ENCODE measurements at places on chromosomes 5 and 9.

GRCh38 chr5:118397236-118397635 is 591.1 kb downstream of the DTWD2 start:
- no peak for DNase-seq

- no peak for DNase-seq
Observed at GRCh38 chr5:102720969-102721368, 34.1 kb upstream of the PAM start.

DNA sequence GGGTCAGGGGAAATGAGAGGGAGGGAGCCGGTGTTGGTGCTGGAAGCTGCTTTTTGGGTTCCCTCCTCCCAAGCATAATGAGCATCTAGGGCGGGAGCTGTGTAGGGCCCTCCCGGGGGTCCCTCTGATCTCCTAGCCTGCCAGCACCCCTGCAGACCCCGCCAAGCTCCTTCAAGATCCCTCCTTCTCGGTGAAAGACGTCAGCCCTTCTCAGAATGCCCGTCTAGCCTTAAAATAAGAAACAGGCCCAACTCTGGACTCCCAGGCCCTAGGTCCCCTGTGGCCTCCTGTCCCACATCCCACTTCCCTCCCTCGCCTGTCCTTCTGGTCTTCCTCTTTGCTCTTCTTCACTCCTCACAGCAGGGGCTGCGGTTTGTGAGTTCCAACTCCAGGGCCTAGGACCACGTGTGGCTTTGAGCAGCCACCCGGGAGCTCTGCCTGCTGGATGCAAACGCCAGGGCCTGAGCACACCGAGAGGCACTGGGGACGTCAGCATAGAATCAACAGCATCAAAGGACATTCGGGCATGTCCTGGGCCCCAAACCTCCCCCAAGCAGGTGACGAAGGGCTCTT is 8.8 kb upstream of the SCGB3A1 start:
- DNase-seq = no peak

DNA sequence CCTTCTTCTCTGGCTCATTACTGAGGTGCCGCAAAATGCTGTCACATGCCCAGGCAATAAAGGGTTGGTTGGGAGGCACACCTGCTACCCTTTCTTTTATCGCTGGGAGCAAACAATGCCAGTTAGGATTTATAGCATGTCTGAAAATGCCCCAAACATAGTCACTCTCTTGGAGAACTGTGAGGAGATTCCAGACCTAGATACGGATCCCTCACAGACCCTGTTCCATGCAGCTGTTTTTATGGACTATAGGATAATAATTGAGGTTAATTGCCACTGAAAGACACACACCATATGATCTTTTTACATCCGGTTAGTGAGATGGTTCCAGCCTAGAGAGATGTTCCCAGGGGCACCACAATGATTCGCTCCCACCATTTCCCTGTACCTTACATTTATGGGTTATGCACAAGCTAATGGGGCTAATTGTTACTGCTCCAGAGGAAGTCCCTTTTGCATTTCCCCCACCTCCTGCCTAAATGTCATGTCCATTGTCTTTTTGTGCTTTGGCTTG is 318.1 kb downstream of the PIK3R1 start:
- no peak for DNase-seq

DNA sequence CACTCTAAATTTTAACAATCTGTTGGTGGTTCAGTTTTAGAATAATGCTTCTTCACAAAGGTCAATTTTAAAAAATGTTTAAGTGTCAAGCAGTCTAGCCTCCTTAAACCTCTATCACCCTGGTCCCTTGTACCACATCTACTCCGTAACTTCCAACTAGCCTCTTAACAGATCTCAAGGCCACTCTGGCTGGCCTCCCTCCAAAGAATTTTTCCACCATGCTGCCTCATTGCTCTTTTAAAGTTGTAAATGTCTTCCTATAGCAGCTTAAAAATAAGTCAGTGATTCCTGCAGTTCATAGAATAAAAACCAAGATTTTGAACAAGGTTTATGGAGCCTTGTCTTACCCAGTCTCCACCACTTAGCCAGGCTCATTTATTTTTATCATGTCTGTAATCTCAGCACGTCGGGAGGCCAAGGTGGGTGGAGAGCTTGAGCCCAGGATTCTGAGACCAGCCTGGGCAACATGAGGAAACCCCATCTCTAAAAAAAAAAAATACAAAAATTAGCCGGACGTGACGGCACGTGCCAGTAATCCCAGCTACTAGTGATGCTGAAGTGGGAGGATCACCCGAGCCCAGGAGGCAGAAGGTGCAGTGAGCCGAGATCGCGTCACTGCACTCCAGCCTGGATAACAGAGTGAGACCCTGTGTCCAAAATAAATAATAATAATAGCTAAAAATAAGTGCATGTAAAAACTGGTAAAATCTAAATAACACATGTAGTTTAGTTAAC is 924.9 kb upstream of the DMAC1 start:
- DNase-seq = no peak

DNA sequence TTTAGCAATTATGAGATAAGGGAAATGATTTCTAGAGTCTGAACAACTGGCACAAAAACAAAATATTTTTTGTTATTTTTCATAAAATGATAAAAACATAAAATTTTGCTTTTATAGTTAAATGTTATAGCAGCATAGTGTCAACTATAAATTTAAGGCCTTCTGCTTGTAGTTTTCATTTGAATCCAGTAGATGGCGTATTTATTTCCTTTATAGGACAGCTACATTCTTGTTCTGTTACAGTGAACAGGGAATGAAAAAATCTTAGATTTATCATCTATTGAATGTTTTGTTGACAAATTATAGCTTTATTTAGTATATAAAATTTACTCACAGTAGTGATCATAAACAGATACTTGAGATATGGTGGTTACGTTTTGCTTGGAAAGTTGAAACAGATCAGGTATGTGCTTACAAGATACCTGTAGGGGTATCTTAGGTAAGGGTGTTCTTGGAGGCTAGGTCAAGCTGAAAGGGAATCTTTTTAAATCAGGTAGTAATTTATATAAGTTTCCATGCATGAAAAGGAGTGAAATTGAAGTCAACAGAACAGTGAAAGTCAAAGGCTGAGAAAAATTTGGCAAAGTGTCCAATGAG is 239.3 kb upstream of the GRIN3A start:
- no peak for DNase-seq

DNA sequence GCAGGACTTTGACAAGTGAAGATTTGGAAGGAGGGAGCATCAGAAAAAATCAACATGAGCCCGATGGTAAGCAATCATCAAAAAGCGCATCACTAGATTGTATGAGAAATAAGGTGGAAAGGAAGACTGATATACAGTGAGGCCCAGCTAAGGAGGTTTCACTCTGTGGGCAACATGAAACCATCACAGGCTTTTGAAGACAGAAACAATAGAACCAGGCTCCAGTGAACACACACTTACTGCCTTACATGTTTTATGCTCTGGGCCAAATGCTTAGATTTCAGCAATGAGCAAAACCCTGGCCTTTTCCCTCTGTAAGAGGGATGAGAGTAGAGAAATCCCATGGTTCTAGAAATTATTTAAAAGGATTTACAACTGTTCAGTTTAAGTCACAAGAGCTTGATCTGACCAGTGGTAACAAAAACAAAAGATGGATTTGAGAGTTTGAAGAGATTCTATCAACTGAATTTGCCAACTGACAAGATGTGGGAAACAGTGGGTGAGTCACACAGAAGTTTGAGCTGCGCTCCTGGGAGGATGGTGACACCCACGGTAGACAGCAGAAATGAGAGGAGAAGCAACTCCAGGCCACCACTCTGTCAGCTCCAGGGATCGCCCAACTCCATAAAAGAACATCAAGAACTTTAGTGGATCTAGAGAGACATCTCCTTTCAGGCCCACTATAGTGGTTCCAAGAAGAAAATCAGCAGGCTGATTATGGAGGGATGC is 261.8 kb downstream of the MCTP1 start:
- DNase-seq = no peak

- DNase-seq = no peak
Observed at GRCh38 chr5:15752663-15753285, 252.8 kb downstream of the FBXL7 start.

DNA sequence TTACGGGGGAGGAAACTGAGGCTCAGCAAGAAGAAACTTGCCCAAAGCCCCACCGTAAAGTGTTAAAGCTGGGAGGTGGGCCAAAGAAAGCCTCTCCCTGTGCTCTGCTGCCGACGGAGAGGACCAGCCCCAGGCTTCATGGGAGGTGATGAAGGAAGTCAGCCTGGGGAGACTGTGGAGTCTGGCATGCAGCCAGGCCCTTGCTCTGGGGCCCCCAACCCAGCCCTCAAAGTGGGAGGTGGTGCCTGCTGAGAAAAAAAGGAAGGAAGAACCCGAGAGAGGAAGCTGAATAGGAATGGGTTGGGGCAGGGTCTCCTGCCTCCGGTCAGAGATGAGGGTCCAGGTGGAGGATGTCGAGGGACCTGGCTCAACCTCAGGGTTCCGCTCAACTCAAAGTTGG is 3.8 kb downstream of the RNF44 start:
- DNase-seq = no peak

DNA sequence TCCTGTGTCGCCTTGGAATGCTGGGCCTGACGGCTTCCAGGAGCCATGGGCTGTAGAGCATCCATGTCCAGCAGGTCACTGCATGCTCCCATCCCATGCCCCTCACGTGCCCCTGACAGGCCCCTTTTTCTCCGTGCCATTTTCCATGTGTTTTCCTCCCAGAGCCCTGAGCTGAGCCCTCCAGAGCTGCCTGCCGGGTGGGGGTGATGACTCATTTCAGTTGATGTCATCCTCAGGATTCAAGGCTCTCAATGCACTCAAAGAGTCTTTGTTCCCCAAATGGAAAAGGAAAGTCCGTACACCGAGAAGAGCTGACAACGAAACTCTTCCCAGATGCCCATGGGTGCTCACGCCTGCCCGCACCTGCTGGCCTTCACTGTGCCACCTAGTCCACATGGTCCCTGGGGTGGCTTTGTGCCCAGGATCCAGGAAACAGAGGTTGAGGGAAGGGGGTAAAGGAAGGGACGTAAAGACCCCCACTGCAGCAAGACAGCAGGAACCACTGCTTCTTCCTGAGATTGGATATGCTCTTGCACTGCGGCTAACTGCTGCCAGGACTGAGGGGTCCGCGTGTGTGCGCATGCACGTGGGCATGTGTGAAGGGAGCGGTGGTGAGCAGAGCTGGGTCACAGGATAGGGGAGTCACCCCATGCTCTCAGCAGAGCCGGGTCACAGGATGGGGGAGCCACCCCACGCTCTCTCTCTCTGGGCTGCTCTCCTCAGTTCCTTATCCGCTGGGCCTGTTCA is 27.6 kb downstream of the COL15A1 start:
- peak; percentile 40 for DNase-seq

- DNase-seq = no peak
Observed at GRCh38 chr9:23801523-23801922, 24.5 kb downstream of the ELAVL2 start.

GRCh38 chr5:38013107-38013506 is 173.3 kb upstream of the GDNF start:
- no peak for DNase-seq

DNA sequence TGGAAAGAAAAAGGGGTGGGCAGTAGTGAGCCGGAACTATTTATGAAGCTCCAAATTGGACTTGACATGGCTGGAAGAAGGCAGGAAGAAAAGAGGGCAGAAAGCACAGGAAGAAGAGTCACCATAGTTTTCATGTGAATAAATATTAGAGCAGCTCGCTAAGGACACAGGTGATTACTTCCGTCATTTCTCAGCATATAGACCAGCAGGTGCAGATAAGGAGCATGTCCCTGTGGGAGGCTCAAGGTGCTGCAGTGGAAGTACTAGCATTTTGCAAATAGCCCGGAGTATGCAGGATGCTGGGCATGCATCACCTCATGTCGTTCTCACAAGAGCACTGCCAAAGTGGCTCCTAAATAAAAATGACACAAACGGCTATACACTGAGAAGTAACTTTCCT is 71.3 kb upstream of the HTR4 start:
- no peak for DNase-seq

DNA sequence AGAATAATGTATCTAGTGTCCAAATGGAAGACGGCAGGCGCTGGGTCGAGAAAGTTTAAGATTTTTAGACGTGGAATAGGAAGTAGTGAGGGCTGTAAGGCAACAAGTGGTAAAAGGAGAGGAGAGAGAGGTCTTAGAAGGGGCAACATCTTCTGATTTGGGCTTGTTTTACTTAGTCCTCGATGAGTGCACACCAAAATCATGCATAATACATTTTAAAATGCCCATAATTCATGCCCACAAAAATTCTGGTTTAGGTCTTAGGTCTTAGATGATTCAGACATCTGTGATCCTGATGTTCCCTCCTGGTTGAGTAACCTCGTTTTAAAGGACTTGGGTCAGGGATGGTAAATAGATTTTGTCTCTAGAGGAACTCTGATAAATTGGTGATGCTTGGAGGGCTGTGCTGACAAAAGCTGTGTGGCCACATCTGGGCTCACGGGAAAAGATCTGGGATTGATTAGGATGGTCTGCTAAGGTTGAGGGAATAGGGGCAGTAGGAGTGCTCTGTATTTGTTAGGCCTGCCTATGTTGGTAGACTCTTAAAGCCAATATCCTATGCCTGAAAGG is 476.3 kb downstream of the CCDC171 start:
- no peak for DNase-seq

DNA sequence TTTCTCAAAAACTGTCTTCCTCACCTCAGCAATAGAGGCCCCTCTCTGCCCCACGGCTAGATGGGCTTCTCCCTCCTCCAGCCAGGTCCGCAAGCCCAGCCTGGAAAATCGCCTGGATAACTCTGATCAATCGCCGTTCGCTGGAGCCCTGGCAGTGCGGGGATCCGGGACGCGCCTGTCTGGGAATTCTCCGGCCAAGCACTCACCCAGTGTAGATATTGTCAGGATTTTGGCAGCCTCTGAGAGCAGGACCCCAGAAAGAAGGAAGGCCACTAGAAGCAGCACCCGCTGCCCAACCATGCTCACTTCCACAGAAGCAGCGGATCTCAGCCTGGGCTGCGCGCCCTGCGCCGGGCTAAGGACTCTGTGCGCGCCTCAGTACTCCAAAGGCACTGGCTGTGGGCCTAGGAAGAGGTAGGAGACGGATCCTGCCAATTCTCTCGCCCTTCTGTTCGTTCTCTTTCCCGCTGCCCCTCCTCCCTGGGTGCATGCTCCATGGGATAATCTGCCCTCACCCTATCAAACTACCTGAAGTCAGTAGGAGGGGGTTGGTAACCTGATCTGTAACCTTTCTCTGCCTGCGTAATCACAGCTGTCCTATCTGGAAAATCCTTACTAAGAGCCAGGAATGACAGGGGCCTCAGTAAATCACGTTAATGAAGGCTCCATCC is at the start of gene UGT3A1:
TSS of gene UGT3A1 (minus strand) at position 450 of the 671 bp plus-strand sequence. CDS start at position 300, 150 bp downstream.
- DNase-seq = no peak

- DNase-seq = no peak
Observed at GRCh38 chr5:35246411-35246810, 16.1 kb upstream of the PRLR start.

GRCh38 chr9:22124263-22125011 is 115.3 kb upstream of the CDKN2B start:
- DNase-seq = no peak

DNA sequence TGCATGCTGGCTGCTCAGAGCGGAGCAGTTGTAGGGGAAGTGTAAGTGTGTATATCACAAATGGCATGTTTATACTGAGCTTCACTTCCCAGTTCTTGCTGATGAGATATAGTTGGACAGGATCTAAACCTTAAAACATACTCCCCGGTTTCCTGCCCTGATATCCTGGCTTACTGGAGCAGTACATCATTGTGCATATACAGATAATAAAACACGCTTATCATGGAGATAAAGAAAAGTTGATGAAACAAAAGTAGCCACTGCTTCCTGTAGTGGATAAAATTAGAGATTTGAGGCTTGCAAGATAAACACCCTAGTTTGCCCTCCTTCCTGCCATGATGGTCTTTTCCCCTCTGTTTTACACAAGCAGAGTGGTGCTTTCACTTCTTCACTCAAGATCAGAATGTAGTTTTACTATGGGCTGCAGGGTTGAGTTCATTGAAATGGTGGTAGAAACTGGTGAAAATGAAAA is 15.0 kb downstream of the NPR3 start:
- no peak for DNase-seq

All from hippocampal formation (tissue), 2 donors.